ENCODE measurements at places on chromosomes 7 and 10. TPM values are rescaled to one million over a fixed set of nuclear protein-coding genes. Genes with fewer than 3 reads are reported as not detected.

The MYO1G gene
- 6.3 TPM for total RNA-seq

The PIP gene
- not detected for total RNA-seq

DNA sequence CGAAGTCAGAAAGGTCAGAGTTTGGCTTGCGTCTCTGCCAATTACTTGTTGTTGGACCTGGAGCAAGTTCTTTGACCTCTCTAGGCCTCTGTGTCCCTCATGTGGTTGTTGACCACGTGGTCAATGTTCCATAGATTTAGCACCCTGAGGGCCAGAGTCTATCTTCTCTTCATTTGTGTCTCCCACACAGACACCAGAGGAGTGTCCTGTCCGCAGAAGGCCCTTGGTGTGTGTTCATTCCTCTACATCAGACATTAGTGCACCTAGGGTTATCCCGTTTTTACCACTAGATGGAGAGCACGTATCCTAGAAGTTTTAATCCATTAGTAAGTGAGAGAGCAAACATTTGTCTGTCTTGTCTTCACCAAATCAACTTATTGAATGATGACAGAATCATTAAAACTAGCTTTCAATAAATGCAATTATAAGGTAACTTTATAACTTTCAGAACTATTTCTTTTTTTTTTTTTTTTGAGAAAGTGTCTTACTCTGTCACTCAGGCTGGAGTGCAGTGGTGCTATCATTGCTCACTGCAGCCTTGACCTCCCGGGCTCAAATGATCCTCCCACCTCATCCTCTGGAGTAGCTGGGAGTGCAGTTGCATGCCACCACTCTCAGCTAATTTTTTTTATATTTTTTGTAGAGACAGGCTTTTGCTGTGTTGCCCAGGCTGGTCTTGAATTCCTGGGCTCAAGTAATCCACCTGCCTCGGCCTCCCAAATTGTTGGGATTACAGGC lies 122.5 kb upstream of the ANKRD1 start:
- DNase-seq, result no peak

DNA sequence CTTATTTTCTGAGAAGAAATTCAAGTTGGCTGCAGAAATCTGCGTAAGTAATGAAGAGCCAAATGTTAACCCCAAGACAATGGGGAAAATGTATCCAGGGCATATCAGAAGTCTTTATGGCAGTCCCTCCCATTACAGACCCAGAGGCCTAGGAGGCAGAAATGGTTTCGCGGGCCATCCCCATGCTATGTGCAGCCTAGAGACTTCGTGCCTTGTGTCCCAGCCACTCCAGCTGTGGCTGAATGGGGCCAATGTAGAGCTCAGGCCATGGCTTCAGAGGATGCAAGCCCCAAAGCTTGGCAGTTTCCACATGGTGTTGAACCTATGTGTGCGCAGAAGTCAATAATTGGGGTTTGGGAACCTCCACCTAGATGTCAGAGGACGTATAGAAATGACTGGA lies 131.9 kb downstream of the GPR37 start:
- no peak for DNase-seq

- DNase-seq, result no peak
These were observed 39.5 kb downstream of the ZNF117 start for GRCh38 chr7:64951250-64951848.

DNA sequence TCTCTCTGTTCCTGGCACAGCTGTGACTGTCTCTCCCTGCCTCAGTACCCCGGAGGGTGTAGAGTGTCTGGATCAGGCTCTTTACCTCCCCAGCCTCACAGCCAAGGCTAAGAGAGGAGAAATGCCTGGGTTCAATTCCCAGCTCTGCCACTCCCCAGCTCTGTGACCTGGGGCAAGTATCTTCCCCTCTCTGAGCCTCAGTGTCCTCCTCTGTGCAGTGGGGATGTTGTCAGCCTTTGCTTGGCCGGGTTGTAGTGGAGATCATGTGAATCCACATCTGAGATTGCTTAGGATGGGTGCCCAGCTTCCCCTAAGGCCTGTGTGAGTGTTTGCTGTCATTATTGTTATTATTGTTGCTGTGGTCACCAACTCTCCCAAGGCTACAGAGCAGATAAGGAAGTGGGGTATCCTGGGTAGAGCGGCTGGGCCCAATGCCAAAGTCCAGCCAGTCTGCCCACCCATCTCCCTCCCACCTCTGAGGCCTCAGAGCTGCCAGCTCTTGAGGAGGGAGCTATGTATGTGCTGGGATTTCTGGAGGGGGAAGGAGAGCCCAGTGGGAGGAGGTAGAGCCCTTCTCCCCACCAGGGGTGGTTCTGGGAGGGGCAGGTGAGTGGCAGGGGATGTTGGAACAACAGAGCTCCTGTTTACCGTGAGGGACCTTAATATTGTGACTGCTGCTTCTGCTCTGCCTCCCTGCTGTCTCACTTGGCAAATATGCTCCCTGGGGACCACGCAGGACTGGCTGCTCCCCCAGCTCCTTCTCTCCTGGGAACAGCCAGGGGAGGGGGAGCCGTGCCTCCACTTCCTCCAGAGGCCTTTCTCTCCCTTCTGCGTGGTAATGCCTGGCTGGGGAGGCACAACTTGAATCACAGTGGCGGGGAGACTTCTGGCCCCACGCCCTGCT lies 170.5 kb downstream of the RPS24 start:
- no peak for DNase-seq

GRCh38 chr10:108521827-108522492 lies 1357.5 kb upstream of the SORCS1 start:
- no peak for DNase-seq

GRCh38 chr10:111116762-111117445 lies 40.1 kb downstream of the ADRA2A start:
- DNase-seq, result no peak

The CYP3A7 gene
- total RNA-seq, result not detected

- DNase-seq, result no peak
These were observed 179.9 kb upstream of the NAMPT start for GRCh38 chr7:106464651-106465050.

The PPP1R17 gene
- total RNA-seq, result not detected

GRCh38 chr7:139526578-139527544 lies 3.4 kb downstream of the CLEC2L start:
- DNase-seq, result no peak

DNA sequence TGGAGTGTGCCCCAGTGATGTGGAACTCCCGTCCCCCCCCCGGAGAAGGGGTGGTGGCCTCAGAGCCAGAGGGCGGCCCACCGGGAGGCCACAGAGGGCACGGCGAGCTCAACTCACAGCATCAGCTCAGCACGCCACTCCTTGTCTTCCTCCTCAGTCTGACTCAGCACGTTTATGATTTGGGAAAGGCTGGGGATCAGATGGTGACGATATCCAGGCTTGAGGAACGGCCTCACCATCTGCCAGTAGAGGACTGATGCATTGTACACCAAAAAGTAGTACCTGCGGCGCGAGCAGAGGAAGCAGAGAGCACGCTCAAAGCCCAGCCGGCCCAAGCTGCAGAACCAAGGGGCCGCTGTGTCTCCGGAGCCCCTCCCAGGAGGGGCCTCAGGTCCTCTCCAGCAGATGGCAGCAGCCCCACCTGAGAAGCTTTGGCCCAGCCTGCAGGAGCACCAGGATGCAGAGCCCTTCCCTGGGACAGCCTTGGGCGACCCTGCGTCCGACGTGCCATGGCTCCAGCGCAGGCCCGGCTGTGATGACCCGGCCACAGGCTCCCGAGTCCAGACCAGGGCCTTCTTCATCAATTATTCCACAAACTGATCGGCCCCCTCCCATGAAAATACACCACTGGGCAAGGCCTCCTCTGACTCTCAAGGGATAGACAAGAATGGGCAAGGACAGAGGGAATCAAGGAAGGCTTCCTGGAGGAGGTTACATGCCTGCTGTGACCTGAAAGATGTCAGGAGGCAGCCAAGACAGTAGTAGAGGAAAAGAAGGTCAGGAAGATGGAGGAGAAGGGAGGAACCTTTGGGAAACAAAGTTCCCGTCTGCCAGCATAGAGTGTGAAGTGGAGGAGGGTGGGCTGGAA lies 3.7 kb downstream of the CFAP46 start:
- peak; percentile 78 for DNase-seq

- DNase-seq, result no peak
These were observed 176.2 kb upstream of the NOBOX start for GRCh38 chr7:144579687-144580086.

- DNase-seq, result peak; percentile 36
These were observed 178.0 kb upstream of the MBL2 start for GRCh38 chr10:52950578-52950977.

- no peak for DNase-seq
These were observed 41.4 kb downstream of the TOMM7 start for GRCh38 chr7:22781230-22781711.

- DNase-seq, result no peak
These were observed 128.1 kb downstream of the NT5C2 start for GRCh38 chr10:103064956-103065355.

The FOXI2 gene
- total RNA-seq, result 0.14 TPM

GRCh38 chr10:33334153-33334804 lies at the start of gene NRP1:
Gene NRP1, minus strand, starts transcription at chr10:33334667. Its CDS starts 285 bp downstream, at chr10:33334382.
- DNase-seq, result peak; percentile 76

The NANOS1 gene
- total RNA-seq, result 1.8 TPM

The ARPC1A gene
- total RNA-seq, result 74.4 TPM

The LFNG gene
- 15.2 TPM for total RNA-seq

DNA sequence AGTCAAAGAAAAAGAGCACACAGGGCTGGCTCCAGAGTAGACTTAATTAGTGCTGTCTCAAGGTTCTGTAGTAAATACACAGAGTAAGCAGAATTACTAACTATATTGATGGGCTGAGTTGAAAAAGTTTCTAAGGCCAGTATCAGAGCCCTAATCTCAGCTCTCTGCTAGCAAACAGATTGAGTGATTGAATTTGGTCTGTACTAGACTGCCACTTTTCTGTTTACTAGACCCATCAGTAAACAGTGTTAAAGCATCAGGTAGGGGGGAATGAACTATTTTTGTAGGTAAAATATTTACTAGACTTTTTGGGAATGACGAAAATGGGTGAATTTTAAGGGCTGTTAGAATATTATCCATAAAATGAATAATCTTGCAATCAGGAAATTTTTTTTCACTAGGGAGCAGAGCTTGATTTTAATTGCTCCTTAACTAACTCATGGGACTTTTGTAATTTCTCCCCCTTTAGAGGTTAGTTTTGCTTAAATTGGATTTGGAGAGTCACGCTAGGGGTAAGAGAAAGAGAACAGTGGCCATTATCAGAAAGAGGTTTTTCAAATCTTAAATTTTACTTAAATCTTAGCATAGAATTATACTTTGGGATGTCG lies 37.3 kb upstream of the RASGEF1A start:
- DNase-seq, result no peak

The HOXA11 gene
- 1.1 TPM for total RNA-seq

The NYAP1 gene
- 0.86 TPM for total RNA-seq

DNA sequence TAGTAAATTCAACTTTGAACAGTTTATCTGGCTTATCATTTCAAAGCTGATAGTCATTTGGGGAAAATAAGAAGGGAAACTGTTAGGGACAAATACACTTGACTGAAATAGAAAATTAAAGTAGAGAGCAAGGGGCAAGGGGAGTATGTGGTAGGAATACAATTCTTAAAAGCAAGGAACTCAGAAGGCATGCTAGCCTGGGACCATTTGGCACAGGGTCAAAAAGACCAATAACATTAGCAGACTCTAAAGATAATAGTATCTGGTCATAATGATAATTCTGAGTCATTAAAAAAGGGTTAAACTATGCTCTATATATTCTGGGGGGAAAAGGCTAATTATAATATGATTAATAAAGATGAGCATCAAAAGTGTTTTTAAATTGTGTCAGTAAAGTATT lies 112.2 kb downstream of the CNOT4 start:
- DNase-seq, result no peak

- no peak for DNase-seq
These were observed 244.2 kb downstream of the IPMK start for GRCh38 chr10:58023341-58024073.

DNA sequence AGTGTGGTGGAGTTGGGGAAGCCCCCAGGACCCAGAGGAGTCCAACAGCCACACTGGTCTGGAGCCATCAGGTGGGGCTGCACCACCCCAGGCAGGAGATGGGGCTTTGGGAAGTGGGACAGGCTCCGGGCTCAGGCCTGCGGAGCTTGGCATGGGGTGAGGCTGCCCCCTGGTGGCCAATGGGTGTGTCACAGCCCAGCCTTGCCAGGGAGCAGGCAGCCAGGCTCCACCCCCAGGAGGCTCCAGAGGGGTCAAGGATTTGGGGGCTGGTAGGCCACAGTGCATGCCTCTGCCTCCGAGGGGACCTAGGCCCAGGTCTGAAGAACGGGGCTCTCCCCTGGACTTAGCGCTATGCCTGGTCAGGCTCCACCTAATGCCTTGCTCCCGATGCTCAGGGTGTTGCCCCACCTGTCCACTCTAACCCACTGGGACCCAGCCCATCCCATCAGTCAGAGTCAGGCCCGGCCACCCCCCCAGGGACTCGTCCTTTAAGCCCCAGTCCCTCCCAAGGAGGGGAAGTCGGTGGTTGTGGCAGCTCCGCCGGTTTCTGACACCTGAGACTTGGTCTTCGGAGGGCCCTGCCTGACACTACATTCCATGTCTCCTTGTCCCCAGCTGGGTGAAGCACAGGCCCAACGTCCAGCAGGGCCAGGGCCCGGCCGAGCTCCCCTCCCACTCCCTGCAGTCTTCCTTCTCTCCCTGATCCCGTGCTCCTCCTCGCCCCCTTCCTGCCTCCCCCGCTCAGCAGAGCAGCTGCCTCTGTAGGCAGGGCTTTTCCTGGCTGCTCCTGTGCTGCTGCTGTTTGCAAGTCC lies 11.3 kb upstream of the SAMD8 start:
- peak; percentile 93 for DNase-seq

DNA sequence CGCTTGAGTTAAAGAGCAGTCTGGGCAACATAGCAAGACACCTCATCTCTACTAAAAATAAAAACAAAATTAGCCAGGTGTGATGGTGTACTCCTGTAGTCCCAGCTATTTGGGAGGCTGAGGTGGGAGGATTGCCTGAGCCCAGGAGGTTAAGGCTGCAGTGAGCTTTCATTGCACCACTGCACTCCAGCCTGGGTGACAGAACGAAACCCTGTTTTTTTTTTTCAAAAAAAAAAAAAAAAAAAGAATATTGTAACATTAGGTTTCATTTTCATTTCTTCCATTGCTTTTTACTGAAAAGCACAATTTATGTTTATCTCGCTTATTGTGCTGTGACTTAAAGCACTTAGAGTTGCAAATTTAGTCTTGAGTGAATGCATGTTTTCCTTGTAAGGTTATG lies 80.0 kb downstream of the MLLT10 start:
- no peak for DNase-seq

DNA sequence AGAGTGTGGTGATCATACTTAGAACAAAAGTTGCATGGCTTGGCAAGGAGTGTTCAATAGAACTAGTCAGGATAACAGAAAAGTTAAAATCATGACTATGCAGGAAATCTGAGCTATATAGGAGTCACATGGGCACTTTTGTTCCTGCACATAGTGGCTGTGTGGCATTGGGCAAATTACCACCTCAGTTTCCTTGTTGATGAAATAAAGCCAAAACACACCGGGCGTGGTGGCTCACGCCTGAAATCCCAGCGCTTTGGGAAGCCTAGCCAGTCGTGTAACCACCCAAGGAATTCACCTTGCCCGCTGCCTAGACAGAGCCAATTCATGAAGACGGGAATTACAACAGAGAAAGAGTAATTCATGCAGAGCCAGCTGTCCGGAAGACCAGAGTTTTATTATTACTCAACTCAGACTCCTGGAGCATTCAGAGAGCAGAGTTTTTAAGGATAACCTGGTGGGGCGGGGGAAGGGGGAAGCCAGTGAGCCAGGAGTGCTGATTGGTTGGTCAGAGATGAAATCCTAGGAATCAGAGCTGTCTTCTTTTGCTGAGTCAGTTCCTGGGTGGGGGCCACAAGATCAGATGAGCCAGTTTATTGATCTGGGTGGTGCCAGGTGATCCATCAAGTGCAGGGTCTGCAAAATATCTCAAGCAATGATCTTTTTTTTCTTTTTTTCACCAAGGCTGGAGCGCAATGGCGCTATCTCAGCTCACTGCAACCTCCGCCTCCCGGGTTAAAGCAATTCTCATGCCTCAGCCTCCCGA lies 6.4 kb upstream of the MKRN1 start:
- no peak for DNase-seq

The ACTA2 gene
- 6,560 TPM for total RNA-seq

All from posterior vena cava (tissue), 2 donors.